ENCODE measurements at places on chromosomes 2 and 18.
A peak's percentile ranks its signal among the peaks of the same experiment; 100 is the strongest.

- DNase-seq, result no peak
These were observed 218.6 kb downstream of the IRS1 start for GRCh38 chr2:226581004-226581403.

DNA sequence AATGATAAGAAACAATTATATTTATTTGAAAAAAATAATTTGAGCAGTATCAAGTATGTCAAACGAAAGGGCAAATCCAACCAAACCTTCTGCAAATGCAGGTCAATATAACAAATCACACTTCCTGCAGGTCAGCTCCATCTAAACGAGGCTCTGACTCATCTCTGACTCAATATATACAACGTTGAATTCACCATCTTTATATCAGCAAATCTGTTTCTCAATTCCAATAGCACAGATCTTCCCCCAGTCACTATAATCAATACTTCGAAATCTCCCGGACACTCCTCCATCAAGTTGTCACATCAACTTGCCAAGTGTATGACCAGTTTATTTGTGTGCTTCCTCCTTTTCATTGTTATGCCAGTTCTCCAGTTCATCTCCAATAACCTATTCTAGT is 388.9 kb downstream of the ZEB2 start:
- DNase-seq, result no peak

GRCh38 chr18:10234912-10235660 is 219.3 kb upstream of the APCDD1 start:
- DNase-seq, result peak; percentile 15

- no peak for DNase-seq
These were observed 55.2 kb downstream of the TMEM247 start for GRCh38 chr2:46534589-46534988.

DNA sequence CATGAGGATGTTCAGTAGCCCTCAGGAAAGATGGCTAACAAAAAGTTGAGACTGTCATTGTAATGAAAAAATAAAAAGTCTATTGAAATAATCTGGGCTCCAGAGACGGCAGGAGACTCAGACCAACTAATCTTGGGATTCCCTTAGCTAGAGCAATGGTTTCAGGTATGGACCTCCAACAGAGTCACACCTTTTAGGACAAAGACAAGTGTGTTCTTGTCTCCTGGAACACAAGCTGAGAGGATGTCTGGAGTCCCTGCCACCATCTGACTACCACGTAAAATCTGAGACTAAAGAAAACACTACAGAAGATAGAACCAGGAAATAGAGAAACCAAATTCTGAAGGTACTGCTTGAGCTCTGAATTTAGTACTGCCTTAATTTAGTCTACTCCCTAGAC is 103.3 kb upstream of the RBBP8 start:
- no peak for DNase-seq

- DNase-seq, result no peak
These were observed 12.6 kb downstream of the IL1R1 start for GRCh38 chr2:102154946-102155702.

DNA sequence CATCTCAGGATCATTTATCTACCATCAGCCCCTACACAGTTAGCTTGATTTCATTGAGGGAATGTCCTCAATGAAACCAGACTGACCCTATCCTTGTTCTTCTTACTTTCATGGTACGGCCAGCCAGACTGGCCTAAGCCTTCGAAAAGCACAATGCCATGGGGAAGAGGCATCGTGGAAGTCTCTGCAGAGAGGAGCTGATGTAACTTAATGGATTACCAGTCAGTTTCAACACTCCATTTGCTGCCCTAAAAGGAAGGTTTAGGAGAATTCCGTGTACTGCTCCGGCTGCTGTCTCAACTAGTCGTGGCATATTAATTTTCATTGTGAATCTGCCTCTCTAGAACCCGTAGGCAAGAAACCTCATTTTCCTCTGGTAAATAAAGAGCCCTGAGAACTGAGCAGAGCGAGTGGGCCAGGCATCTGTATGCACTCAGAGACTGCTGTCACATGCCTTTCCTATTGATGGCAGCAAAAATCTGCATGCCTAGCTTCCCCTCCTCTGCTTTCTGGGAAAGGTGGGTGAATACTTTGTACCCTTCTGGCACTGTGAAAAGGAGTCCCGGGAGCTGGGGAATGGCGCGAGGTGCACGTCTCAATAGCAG is 184.9 kb downstream of the KLHL29 start:
- DNase-seq, result no peak
